ENCODE measurements at places on chromosomes 12 and 14.

- H3K4me1 ChIP-seq = no peaks in the 10 kb centered on the region
- H3K27ac ChIP-seq = no peak overlapping the region
- no peak for DNase-seq
These were observed 144.6 kb downstream of the SUDS3 start for GRCh38 chr12:118521036-118521370.

DNA sequence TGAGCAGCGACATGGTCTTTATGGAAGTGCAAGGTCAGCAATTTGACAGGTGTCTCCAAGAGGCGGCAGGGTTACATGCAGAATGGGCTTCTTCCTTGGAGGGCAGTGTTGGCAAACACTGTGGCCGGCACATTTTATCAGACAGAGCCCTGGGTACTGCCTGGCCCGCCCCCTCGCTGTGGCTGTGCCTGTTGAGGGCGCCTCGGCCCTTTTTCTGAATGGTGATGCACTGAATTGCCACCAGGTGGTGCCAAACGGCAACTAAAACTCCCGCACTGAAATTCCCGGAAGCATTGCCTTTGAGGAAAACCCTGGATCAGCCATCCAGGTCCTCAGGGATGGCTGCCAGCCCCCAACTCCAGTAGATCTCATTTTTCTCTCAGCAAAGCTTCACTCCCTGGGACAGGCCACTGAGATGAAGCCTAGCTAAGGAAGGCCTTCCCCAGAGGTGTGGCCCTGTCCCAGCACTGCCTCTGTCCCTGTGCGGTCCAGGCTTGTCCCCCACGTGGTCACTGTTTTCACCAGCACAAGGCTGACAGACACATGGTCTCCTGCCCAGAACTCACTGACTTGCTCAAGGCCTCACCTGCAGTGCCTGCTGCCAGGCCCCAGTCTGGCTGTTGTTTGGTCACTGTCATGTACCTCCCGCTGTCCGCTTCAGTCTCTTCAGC lies 73.6 kb downstream of the TESC start:
- no peak overlapping the region for H3K4me3 ChIP-seq
- DNase-seq = peak; percentile 50

DNA sequence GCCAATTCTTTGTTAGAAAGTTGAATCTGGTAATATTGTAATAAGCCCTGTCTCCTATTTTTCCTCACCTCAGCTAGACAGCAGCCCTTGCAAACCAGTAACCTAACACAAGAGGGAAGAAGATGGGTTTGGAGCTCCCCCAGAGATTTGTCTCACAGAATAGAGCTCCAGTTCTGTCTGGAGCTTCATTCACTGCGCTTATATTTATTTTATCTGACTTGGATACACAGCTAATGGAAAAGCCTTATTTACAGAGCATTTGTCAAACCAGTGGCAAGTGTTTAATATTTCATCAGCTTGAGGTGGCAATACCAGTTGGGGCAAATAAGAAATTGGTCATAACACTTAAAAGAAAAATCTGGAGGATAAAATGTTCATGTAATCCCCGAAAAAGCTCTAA lies 1094.0 kb downstream of the FSCB start:
- H3K27ac ChIP-seq = no peak overlapping the region
- no peak for DNase-seq
- no peaks in the 10 kb centered on the region for H3K36me3 ChIP-seq

- no peaks in the 10 kb centered on the region for H3K36me3 ChIP-seq
- no peaks in the 10 kb centered on the region for H3K27me3 ChIP-seq
- H3K4me3 ChIP-seq = no peak overlapping the region
- peak; percentile 46 for DNase-seq
- H3K4me1 ChIP-seq = peaks cover 38% of the 10 kb centered on the region
These were observed 227.7 kb upstream of the NPAS3 start for GRCh38 chr14:32710731-32711680.

- no peak overlapping the region for H3K4me3 ChIP-seq
- DNase-seq = no peak
- no peaks in the 10 kb centered on the region for H3K36me3 ChIP-seq
- peaks cover 1% of the 10 kb centered on the region for H3K27me3 ChIP-seq
- no peaks in the 10 kb centered on the region for H3K4me1 ChIP-seq
- no peak overlapping the region for H3K27ac ChIP-seq
These were observed 237.7 kb downstream of the GXYLT1 start for GRCh38 chr12:41907021-41907420.

DNA sequence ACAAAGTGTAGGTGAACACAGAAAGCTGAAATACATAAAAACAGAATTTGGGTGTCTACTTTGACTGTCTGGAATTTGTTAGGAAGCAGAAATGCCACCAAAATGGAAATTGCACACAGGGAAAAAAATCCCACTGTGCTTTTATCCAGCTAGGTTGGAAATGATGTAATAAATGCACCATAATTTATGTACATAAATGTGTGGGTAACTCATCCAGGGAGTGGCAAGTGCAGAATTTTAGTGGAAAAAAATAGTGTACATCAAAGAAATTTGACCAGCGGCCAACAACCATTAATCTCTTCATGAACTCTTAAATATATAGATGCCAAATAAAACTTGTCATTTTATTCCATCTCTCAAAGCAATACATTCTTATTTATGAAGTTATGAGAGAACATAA lies 105.6 kb downstream of the LLPH start:
- peaks cover 2% of the 10 kb centered on the region for H3K27me3 ChIP-seq
- H3K27ac ChIP-seq = no peak overlapping the region
- H3K4me3 ChIP-seq = no peak overlapping the region
- H3K36me3 ChIP-seq = no peaks in the 10 kb centered on the region

GRCh38 chr12:510071-510825 lies 50.5 kb downstream of the B4GALNT3 start:
- peaks cover 19% of the 10 kb centered on the region for H3K4me1 ChIP-seq
- H3K27me3 ChIP-seq = peaks cover 12% of the 10 kb centered on the region
- no peaks in the 10 kb centered on the region for H3K36me3 ChIP-seq
- no peak overlapping the region for H3K27ac ChIP-seq
- H3K4me3 ChIP-seq = peak overlapping the region; percentile 24
- DNase-seq = no peak

DNA sequence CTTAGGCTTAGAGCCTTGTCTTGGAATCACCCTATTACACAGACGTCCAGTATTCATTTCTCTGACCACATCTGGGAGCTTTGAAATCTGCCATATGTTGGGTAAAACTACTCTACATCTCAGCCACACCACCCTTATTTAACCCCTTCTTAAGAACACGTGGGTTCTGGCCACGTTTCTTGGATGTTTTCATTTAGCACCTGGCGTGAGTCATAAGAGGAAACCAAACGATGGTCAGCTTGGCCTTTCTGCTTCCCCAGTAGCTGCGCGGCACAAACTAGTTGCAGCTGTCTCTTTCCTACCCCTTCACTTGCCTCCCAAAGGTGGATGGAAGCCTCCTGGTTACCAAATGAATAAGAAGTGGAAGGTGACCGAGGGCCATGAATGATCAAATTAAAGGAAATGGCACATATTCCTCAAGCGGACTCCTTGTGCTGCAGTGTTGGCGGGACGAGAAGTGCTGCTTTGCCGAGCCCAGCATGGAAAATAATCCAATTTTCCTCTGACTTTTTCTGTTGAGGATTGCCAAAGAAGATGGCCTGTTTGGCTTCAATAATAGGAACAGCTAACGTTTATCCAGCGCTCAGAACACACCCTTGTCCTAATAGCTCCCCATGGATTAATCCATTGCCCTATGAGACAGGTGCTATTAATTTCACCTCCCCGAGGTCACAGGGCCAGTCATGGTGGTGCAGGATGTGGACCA lies 154.1 kb downstream of the ZNF664 start:
- H3K27ac ChIP-seq = no peak overlapping the region
- H3K4me3 ChIP-seq = no peak overlapping the region
- no peaks in the 10 kb centered on the region for H3K36me3 ChIP-seq
- H3K27me3 ChIP-seq = peaks cover 26% of the 10 kb centered on the region
- no peaks in the 10 kb centered on the region for H3K4me1 ChIP-seq
- no peak for DNase-seq

DNA sequence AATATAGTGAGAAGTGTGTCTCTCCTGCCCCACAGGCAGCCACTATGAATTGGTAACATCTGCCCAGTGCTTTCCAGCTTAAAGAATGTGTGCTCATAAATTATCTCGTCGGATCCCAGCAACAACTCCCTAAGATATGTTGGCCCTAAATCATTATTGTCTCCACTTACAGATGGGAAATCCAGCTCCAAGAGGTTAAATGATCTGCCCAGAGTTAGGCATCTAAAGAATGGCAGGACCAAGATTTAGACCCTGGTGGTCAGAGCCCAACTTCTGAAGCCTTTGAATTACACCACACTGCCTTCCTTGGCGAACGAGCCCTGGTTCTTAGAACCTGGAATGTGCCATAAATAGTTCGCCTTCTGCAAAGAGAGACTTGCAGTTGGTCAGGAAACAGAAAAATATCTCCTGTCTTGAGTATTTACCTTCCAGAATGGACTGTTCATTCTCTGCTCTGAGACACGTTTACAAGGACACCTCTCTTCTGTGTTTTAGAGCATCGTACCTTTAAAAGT lies 20.1 kb upstream of the PLEK2 start:
- no peak overlapping the region for H3K4me3 ChIP-seq
- peaks cover 24% of the 10 kb centered on the region for H3K4me1 ChIP-seq
- no peaks in the 10 kb centered on the region for H3K36me3 ChIP-seq
- peaks cover 36% of the 10 kb centered on the region for H3K27me3 ChIP-seq

GRCh38 chr12:116651089-116651488 lies 86.8 kb downstream of the SPRING1 start:
- no peak overlapping the region for H3K4me3 ChIP-seq
- H3K4me1 ChIP-seq = no peaks in the 10 kb centered on the region
- no peak overlapping the region for H3K27ac ChIP-seq
- no peak for DNase-seq
- peaks cover 55% of the 10 kb centered on the region for H3K27me3 ChIP-seq

GRCh38 chr12:69824028-69824427 lies 999 bp upstream of the MYRFL start:
- no peak overlapping the region for H3K4me3 ChIP-seq
- no peak overlapping the region for H3K27ac ChIP-seq
- peaks cover 2% of the 10 kb centered on the region for H3K27me3 ChIP-seq
- no peaks in the 10 kb centered on the region for H3K36me3 ChIP-seq

DNA sequence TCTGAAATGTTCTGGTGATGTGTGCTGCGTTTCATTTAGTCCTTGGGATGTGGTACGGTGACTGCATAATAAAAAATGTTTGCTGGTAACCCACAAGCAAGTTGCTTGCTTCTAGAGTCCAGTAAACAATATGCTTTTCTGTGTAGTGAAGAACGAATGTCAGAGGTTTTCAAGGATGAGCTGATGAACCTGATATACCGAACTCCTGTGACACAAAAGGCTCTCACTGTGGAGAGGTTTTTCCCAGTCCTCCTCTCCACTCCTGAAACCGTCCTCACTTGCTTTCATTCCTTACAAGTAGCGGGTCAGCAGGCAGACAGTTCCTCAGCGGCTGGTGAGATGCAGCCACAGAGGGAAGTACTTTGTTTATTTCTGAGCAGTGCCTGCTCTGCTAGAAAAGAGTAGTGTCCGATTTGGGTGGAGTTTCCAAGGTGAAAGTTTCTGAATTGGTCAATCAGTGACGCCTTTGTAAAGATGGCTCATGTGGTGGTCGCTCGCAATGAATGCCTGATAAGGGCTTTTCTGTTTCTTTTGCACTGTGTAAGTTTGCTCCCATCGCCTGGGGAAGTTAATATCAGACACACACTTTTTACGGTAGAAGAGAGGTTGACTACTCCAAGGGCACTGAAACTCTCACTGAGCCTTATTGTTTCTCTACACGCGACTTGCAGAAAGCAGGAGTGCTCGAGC lies 3.0 kb downstream of the ETV6 start:
- H3K4me1 ChIP-seq = peaks cover 46% of the 10 kb centered on the region
- peak overlapping the region; percentile 98 for H3K27ac ChIP-seq
- H3K27me3 ChIP-seq = peaks cover 1% of the 10 kb centered on the region
- peaks cover 10% of the 10 kb centered on the region for H3K36me3 ChIP-seq

GRCh38 chr12:40012711-40013110 lies 93.2 kb downstream of the SLC2A13 start:
- no peak overlapping the region for H3K4me3 ChIP-seq
- H3K27ac ChIP-seq = no peak overlapping the region
- H3K36me3 ChIP-seq = no peaks in the 10 kb centered on the region
- 0 out of 2 replicates have a peak, but pooled peaks cover 6% of the 10 kb centered on the region for H3K4me1 ChIP-seq
- H3K27me3 ChIP-seq = no peaks in the 10 kb centered on the region
- DNase-seq = no peak

GRCh38 chr12:12582895-12583303 lies 20.2 kb upstream of the DUSP16 start:
- peaks cover 9% of the 10 kb centered on the region for H3K4me1 ChIP-seq
- H3K27me3 ChIP-seq = peaks cover 5% of the 10 kb centered on the region
- H3K36me3 ChIP-seq = no peaks in the 10 kb centered on the region
- peak; percentile 19 for DNase-seq
- no peak overlapping the region for H3K27ac ChIP-seq

- no peak for DNase-seq
- H3K4me1 ChIP-seq = no peaks in the 10 kb centered on the region
- H3K27me3 ChIP-seq = peaks cover 1% of the 10 kb centered on the region
- H3K36me3 ChIP-seq = no peaks in the 10 kb centered on the region
- H3K4me3 ChIP-seq = no peak overlapping the region
- no peak overlapping the region for H3K27ac ChIP-seq
These were observed 152.0 kb downstream of the BCAT1 start for GRCh38 chr12:24796876-24797275.

- H3K36me3 ChIP-seq = no peaks in the 10 kb centered on the region
- H3K4me1 ChIP-seq = no peaks in the 10 kb centered on the region
- DNase-seq = peak; percentile 43
- H3K27ac ChIP-seq = no peak overlapping the region
- no peak overlapping the region for H3K4me3 ChIP-seq
These were observed 17.6 kb upstream of the RNASE3 start for GRCh38 chr14:20873370-20874177.

DNA sequence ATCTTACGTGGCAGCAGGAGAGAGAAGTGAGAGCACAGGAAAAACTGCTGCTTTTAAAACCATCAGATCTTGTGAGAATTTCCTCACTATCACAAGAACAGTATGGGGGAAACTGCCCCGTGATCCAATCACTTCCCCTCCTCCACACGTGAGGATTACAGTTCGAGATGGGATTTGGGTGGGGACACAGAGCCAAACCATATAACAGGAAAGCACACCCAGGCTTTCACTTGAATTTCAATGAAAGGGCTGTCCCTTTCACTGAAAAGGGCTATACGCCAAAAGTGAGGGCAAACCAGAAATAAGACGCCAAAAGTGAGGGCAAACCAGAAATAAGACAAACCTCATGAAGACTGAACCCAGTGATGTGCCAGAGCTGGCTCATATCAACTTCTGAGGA lies 22.8 kb upstream of the TMEM233 start:
- H3K4me3 ChIP-seq = no peak overlapping the region
- H3K27ac ChIP-seq = no peak overlapping the region
- H3K27me3 ChIP-seq = no peaks in the 10 kb centered on the region
- no peak for DNase-seq
- no peaks in the 10 kb centered on the region for H3K36me3 ChIP-seq

DNA sequence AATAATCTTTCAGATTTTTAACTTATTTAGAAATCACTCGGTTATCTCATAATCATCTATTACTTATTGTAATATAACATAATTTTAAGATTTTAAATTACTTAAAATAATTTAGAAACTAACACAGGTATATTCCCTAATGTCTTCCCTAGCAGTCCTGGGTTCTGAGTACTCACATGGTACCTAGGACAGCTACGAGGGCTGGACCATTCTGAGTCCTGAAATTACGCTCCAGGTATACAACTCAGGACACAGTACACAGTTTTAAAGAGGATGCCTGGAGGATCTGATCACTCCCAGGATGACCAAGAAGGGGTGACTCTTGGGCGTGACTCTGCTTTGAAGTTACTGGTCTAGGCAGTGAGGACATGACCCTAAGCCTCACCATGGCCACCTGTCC lies 9.1 kb upstream of the RASSF8 start:
- no peaks in the 10 kb centered on the region for H3K27me3 ChIP-seq
- peaks cover 9% of the 10 kb centered on the region for H3K4me1 ChIP-seq
- peaks cover 27% of the 10 kb centered on the region for H3K36me3 ChIP-seq
- no peak for DNase-seq
- H3K27ac ChIP-seq = no peak overlapping the region
